ENCODE measurements at places on chromosomes 3 and 15. TPM values are rescaled to one million over a fixed set of nuclear protein-coding genes. Genes with fewer than 3 reads are reported as not detected.

DNA sequence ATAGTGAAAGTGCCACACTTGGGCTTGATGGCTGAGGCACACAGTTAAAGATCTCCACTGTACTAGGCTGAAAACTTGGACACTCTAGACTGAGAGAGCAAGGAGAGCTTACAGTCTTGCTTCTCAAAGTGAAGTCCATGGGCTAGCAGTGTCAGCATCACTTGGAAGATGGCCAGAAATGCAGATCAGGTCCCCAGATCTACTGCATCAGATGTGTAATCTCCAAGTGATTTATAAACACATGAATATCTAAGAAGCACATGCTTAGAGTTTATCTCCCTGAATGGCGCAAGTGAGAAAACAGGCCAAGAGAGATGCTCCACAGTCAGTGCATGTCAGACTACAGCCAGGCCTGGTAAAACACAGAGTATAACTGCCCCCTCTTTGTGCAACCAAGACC, 308.6 kb downstream of the CLSTN2 start:
- no peaks in the 10 kb centered on the region for H3K36me3 ChIP-seq
- H3K4me1 ChIP-seq: peaks cover 4% of the 10 kb centered on the region
- DNase-seq: no peak
- no peak overlapping the region for H3K4me3 ChIP-seq

- no peaks in the 10 kb centered on the region for H3K4me1 ChIP-seq
- no peaks in the 10 kb centered on the region for H3K27me3 ChIP-seq
- no peak for DNase-seq
- H3K4me3 ChIP-seq: no peak overlapping the region
These were observed 153.7 kb upstream of the TLE3 start for GRCh38 chr15:70251246-70251990.

DNA sequence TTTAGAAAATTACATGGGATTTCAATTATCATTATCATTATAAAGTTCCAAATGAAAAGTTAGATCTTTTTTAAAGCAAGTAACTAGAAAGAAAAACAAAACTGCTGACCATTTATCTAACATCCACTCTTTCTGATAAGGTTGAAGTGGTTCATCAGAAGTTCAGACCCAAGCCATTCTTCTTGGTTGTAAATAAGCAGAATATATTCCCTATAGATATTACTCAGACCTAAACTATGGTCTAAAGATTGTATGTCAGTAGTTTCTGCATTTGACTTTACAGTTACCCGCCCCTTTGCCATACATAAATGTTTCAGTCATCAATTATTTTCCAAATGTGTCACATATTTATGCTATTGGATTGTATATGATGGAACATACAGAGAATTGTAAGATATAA, 136.7 kb downstream of the PLOD2 start:
- no peaks in the 10 kb centered on the region for H3K36me3 ChIP-seq
- no peaks in the 10 kb centered on the region for H3K27me3 ChIP-seq
- H3K4me1 ChIP-seq: no peaks in the 10 kb centered on the region

DNA sequence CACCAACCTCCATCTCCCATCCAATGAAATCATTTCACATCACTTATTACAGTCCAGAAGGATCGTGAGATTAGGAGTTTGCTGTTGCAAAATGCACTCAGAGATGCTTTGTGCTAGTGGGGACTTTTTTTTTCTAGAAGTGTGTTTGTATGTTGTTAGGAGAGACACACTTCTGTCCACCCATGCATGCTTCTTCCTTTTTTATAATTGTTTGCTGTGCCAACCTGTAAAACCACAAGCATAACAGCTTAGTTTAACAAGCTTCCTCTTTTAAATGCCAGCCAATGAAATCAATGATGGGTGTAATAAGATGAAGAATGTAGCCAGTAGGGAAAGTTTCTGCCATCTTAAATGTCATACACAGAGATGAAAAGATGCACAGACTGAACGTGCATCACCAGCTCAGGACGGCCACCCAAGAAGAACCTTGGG, 305.6 kb upstream of the STT3B start:
- H3K4me1 ChIP-seq: no peaks in the 10 kb centered on the region
- no peak for DNase-seq
- no peak overlapping the region for H3K27ac ChIP-seq
- H3K4me3 ChIP-seq: no peak overlapping the region
- H3K27me3 ChIP-seq: no peaks in the 10 kb centered on the region
- H3K36me3 ChIP-seq: no peaks in the 10 kb centered on the region

DNA sequence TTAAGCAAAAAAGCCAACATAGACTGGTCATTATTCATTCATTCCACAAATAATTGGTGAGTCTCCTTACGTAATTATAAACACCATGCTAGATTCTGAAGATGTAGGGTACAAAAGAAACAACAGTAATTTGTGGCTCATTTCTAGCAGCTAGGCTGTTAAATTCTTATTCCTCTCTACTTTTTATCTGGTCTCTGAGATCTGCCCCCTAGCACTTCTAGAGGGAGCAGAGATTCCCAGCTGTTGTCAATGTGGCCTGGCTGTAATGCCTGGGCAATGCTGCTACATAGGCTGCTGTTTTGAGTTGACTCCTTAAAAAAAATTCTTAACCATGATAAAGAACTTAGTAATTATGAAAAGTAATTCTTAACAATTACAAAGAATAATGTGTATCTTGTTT, 434.9 kb upstream of the THRB start:
- DNase-seq: no peak
- H3K27ac ChIP-seq: no peak overlapping the region
- H3K4me3 ChIP-seq: no peak overlapping the region
- no peaks in the 10 kb centered on the region for H3K27me3 ChIP-seq
- H3K36me3 ChIP-seq: no peaks in the 10 kb centered on the region
- no peaks in the 10 kb centered on the region for H3K4me1 ChIP-seq

DNA sequence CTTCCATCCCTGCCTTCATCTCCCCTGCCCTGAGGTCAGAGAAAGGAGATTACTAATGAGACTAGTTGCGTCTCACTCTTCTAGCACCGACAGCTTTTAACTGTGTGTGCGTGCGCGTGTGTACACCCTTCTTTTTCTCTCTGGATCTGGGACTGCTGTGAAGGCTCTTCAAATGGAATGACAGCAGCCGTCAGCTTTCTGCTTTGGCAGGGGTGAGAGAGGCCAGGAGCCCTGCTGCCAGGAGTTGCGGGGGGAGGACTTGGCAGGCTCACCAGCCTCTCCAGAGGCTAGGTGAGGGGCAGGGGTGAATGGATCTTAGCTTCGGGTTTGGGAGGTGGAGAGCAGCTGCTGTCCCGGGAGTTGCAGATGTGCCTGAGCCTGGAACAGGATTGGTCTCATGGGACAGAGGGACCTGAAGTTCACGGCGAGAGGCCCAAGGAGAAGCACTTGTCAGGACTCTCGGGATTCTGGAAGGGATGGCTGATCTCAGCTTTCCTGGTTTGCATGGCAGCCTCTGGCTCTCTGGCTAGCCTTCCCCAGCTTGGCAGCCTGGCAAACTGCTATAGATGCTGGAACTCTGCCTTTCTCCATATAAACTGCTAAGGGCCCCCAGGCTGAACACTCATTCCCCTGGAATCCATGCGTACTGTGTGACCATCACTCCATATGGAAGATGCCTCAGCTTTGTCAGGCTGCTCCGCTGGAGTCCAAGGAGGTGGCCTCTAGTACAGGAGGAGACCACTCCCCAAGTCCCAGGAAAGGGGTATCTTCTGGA, 16.6 kb downstream of the TEX264 start:
- no peaks in the 10 kb centered on the region for H3K36me3 ChIP-seq
- no peak for DNase-seq
- H3K27me3 ChIP-seq: no peaks in the 10 kb centered on the region

- no peaks in the 10 kb centered on the region for H3K4me1 ChIP-seq
- H3K36me3 ChIP-seq: no peaks in the 10 kb centered on the region
- no peak overlapping the region for H3K27ac ChIP-seq
These were observed 112.6 kb upstream of the RNF7 start for GRCh38 chr3:141625506-141625905.

Gene ATXN7
- 29.5 TPM for total RNA-seq

Gene NOX5
- not detected for total RNA-seq
